ENCODE measurements at places on chromosomes 3 and 15.

DNA sequence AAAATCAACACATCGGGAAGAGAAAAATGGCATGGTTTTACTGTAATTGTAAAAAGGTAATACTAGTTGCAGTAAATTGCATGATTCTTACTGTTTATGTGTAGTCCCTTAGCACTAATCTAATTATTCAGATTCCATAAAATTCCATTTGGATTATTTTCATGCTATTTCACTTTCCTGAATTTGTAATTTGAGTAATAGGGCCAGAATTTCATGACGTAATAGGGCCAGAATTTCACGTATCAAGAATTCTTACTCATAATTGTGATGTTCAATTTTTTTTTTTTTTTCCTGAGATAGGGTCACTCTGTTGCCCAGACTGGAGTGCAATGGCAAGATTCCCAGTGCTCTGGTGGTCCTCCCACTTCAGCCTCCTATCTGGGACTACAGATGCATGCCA, 2.9 kb upstream of the U2SURP start:
- DNase-seq: no peak

DNA sequence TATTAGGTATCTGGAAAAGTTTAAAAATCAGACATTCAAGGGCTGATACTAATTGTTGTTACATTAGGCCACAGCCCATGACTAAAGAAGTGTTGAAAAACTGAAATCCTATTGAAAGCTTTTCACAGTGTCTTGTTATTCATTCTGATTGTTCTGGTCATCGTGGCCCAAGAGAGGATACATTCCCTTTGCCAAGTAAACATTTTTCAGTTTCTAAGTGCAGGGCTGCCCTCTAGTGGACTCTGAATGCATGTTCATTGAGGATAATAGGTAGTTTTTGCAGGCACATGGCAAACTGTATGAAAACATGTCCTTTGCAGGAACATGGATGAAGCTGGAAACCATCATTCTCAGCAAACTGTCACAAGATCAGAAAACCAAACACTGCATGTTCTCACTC, 181.1 kb downstream of the MYRIP start:
- DNase-seq: no peak

- DNase-seq: no peak
Measured at GRCh38 chr3:119759962-119760361, 21.9 kb upstream of the NR1I2 start.

- no peak for DNase-seq
Measured at GRCh38 chr3:124791639-124792151, 61.4 kb downstream of the UMPS start.

GRCh38 chr3:157856078-157856939, 249.9 kb downstream of the SHOX2 start:
- no peak for DNase-seq

DNA sequence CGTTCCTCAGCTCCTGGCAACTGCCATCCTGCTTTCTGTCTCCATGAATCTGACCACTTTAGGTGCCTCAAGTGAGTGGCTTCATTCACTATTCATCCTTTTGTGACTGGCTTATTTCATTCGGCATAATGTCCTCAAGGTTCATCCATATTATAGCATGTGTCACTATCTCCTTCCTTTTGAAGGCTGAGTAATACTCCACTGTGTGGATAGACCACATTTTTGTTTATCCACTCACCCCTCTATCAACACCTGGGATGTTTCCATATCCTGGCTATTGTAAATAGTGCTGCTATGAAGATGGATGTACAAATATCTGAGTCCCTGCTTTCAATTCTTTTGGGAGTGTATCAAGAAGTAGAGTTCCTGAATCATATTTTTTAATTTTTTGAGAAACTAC, 98.8 kb downstream of the ADAMTS17 start:
- DNase-seq: no peak

DNA sequence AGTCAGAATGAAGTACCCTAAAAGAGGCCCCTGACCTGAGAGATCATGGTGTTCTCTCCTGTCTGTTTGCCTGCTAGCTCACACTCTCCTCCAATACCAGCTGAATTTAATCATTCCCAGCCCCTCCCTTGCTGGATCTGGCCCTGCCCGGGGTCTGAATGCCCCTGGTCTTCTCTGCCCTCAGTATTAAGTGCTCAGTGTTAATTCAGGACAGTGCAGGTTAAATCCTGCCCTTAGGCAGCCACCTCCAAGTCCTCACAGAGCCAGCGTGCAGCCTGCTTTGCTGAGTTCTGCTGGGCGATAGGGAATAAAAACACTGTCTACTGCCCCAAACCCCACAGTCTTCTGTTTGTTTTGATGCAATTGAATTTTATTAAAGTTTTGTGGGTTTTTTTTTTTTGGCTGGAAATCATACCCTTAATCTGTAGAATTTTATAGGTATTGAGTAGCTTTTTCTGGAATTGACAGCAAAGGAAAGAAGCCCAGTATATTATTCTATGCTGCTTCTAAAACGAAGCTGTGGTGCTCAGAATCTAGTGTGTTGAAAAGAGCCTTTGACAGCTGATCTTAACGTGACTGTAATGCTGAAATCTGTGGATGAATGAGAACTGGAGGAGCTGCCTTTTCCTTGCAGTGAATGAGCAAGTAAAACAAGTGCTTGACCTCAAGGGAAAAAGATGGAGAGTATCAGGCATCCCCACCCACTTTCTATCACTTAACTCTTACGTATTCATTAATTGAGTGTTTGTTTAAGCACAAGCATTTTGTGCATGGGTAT, 12.3 kb upstream of the BDH1 start:
- DNase-seq: no peak

GRCh38 chr15:68204776-68205557, at the start of gene CALML4:
TSS of gene CALML4 (minus strand) at chr15:68205332. CDS start at chr15:68205247, 85 bp downstream.
- no peak for DNase-seq

DNA sequence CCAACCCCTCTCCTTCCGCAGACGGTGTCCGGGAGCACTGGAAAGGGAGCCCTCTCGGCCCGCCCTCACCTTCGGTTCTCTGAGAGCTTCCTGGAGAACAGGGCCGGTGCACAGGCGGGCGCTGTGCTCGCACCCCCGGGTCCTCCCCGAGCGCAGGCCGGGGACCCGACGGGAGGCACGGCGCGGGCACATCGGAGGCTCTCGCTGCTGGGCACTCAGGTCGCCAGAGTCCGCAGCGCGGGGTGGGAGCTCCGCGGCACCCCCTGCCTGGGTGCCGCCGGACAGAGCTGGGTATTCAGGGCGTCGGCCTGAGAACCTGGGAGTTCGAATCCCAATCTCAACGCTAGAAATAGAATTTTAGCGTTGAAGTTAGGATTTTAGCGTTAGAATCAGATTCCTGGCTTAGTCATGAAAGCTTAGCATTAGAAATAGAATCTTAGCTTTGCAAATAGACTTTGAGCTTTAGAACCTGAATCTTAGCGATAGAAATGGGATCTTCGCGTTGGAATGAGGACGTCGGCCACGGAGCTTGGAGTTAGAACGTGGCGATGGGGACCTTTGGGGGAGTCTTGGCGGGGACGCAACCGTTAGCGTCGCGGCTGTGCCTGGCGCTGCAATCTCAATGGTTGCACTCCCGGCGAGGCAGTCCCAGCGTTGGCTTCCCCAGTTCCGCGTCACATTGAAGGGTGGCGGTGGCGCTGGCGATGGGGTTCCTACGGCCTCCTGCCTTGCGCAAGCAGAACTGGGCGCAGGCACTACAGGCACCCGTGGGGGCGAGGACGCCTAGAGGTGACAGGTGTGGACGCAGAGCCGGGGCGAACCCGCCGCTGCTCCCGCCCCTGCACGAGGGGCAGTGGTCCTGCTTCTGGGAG, 549 bp downstream of the TRH start:
- DNase-seq: no peak

- DNase-seq: no peak
Measured at GRCh38 chr3:41710646-41711388, 251.1 kb downstream of the ULK4 start.

GRCh38 chr3:164897342-164897741, 181.0 kb downstream of the SI start:
- DNase-seq: no peak

DNA sequence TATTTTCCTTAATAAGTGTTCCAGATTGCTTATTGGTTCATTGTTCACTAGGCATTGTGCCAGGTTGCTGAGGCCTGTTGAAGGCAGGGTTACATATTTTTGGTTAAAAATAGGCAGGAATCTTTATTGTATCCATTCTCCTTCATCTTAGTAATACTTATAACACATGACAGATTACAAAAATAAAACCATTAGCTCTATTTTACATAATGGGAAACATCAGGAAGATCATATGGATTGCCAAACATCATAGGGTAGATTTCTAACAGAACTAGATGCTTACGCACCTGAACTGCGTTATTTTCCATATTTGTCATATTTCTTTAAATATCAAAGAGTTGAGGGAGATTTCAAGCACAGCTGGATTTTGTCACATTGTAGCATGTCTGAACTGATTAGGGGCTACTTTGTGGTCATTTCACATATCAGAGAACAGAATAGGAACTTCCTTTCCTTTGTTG, 462.9 kb upstream of the SGO1 start:
- no peak for DNase-seq

DNA sequence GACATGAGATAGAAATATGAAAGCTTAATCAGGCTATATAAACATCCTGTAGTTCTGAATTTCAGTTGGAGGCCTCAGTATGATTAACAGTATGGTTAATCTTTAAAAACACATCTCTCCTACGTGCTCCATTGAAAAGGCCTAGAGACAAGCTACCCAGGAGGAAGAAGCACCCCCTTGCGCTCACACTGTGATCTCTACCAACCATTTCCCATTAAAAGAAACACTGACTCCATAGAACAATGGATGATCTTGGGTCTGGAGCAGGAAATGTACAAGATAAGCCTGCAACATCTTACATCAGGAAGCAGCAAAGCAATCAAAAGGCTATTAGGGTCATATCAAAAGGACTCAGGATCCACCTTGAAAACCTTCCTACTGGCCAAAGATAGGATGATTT, 3.4 kb upstream of the EOGT start:
- DNase-seq: no peak

- DNase-seq: no peak
Measured at GRCh38 chr15:71628988-71629770, 181.2 kb upstream of the NR2E3 start.

- no peak for DNase-seq
Measured at GRCh38 chr3:107356706-107357105, 20.5 kb upstream of the CCDC54 start.

DNA sequence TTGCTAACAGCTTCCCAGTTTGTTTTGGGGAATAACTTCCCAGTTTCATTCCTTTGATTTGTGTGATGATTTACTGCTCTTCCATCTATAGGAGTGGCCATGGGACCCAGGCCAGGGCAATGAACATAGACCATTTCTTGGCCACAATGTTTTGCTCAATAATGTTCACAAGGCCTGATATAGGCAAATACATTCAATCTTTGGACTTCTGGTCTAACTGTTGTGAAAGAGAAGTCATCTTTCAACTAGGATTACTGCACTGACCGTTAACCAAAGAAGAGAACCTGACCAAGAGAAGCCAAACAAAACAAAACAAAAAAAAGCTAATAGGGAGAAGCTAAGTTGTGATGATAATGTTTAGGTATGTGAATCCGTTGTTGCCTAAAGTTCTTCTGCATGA, 221.8 kb upstream of the SUCLG2 start:
- no peak for DNase-seq
